ENCODE measurements at places on chromosomes 12 and 14. TPM values are rescaled to one million over a fixed set of nuclear protein-coding genes. Genes with fewer than 3 reads are reported as not detected.

STAB2 gene
- total RNA-seq, result not detected

ANKRD33 gene
- total RNA-seq, result not detected

KRT72 gene
- total RNA-seq, result not detected

RD3L gene
- not detected for total RNA-seq

CNTN1 gene
- total RNA-seq, result 0.18 TPM

NANOG gene
- not detected for total RNA-seq

HCAR3 gene
- not detected for total RNA-seq

DLST gene
- 63.0 TPM for total RNA-seq

LMO3 gene
- total RNA-seq, result 1.7 TPM

LALBA gene
- not detected for total RNA-seq

DAD1 gene
- 396 TPM for total RNA-seq

GARIN6 gene
- total RNA-seq, result not detected

SLC24A4 gene
- under 0.01 TPM for total RNA-seq

KRT3 gene
- total RNA-seq, result not detected

SNRPF gene
- total RNA-seq, result 5.0 TPM

CISTR gene
- total RNA-seq, result not detected

CFAP73 gene
- not detected for total RNA-seq

ZDHHC22 gene
- not detected for total RNA-seq

GOLT1B gene
- total RNA-seq, result 83.9 TPM

KLRC3 gene
- not detected for total RNA-seq

APOLD1 gene
- total RNA-seq, result 4.2 TPM

All from IMR-90 (cell line).